ENCODE measurements at places on chromosomes 2 and 18. TPM values are rescaled to one million over a fixed set of nuclear protein-coding genes. Genes with fewer than 3 reads are reported as not detected.
A peak's percentile ranks its signal among the peaks of the same experiment; 100 is the strongest.

DNA sequence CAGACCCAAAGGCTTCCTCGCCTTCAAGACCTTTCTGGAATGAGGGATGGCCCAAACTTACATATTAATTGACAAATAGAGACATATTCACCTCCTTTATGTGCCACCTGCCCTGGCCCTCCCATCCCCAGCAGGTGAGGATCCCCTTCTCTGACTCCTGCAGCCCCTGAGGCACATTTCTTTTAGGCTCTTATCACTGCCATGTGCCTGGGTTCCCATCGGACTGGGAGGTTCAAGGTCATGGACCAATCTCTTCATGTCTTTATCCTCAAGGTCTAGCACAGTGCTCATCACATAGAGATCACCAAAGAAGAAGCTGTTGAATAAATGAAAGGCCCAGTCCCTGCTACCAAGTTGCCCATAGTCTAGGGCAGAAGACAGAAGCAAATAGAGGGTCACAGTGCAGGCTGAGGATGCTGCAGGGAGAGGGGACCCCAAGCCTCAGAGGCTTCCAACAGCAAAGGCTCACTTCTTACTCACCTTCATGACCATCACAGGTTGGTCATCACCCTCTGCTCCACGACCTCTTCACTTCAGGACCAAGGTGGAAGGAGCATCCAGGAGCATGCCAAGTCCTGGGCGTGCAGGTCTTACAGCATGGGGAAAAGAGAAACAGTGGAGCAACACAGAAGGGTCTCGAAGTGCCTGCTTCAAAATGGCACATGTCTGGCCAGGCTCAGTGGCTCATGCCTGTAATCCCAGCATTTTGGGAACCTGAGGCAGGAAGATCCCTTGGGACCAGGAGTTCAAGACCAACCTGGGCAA is 193.9 kb downstream of the SMAD2 start:
- no peak for DNase-seq

The SPEG gene
- 2.9 TPM for total RNA-seq

The G6PC2 gene
- total RNA-seq: 0.31 TPM

The CROCC2 gene
- total RNA-seq: 0.06 TPM

- DNase-seq: peak; percentile 56
Observed at GRCh38 chr2:11406958-11407381, 59.0 kb downstream of the E2F6 start.

GRCh38 chr2:120255986-120256650 is 3.5 kb downstream of the RALB start:
- DNase-seq: no peak

The CDCA7 gene
- total RNA-seq: 22.8 TPM

The CFAP210 gene
- total RNA-seq: not detected

- DNase-seq: no peak
Observed at GRCh38 chr2:120452945-120453634, 107.2 kb downstream of the INHBB start.

GRCh38 chr2:43080571-43081021 is 145.8 kb downstream of the ZFP36L2 start:
- DNase-seq: no peak

- no peak for DNase-seq
Observed at GRCh38 chr18:2879889-2880288, 33.1 kb downstream of the EMILIN2 start.

The SANBR gene
- 14.4 TPM for total RNA-seq

GRCh38 chr2:65021709-65022108 is 32.5 kb downstream of the SLC1A4 start:
- DNase-seq: no peak

DNA sequence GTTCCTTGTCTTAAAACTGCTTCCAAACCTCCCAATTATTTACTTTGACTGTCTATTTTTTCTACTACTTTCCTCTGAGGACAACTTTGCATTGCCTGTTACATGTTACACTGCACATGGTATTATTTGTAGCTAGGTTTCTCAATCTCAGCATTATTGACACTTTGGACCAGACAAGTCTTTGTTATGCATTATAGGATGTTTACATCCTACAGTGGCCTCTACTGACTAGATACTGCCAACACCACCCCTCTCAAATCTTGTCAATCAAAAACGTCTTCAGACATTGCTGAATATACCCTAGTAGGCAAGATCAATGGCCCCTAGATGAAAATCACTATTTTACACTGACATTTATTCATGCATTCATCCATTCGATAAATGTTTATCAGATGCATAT is 129.6 kb upstream of the DNAJC10 start:
- no peak for DNase-seq

DNA sequence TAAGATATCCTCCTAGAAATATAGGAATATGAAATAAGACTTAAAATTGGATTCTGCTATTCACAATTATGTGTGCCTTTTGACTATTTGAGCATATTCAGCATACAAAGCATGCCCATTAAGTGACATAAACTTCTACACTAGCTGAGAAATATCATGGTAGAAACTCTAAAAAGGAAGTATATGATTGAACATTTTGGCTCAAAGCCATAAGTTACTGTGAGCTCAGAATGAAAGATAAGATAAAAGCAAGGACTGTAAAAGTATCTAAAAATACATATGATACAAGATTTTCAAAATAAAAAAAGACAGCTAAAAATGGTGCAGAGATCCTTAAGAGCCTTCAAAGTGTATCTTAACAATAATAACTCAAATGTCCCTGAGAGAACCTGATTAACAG is 340.5 kb upstream of the SLC39A10 start:
- DNase-seq: no peak

DNA sequence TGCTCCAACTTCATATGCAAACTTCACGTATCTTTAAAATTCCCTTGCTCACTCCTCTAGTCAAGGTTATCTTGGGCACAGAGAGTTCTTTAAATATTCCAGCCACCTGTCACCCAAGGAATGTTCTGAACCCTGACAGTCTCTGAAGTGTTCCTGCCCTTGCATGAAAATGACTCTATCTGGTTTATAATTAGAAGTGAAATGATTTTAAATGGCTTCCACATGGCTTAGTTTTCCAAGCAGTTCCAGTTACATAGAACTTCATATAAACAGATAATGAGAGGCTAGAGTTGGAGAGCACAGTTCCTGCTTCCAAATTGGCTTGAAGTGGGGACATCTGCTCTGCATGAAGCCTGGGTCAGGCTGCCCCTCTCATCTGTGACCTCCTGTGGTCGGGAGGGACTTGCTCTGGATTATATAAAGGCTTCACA is 81.9 kb downstream of the SLC4A3 start:
- DNase-seq: no peak

DNA sequence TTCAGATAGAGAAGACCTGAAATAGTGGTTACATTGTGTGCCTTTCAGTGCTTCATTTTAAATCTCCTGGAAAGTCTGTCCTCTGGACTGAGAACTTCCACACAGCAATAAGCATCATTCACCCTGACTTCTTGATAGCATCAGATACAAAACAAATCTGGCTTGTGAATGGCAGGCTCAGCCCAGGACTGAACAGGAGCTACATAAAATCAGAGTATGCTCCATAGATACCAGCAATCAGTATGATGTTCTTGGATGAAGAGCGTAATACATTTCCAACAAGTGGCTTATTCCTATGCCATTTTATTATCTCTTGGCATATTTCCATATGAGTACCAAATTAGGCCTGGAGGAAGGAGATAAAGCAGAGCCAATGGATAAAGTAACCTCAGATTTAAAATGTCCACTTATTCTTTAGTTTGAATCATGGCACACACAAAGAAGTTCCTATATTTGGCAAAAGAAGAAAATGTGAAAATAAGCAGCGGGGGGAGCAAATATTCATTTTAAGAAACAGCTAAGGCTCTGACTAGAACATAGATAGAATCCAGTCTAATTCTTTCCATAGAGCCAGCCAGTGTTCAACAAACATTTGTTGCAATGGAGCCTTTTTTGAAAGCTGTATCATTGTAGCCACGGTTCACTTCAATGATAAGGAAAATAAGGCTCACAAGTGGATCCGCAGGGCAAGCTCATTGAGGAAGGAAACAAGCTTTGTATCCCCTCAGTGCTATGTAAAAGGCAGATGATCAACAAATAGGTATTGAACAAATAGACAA is 230.8 kb upstream of the CHAC2 start:
- DNase-seq: no peak

The KCNIP3 gene
- 3.0 TPM for total RNA-seq

GRCh38 chr2:230225486-230225885 is at the start of gene SP140:
Gene SP140, plus strand, starts transcription at chr2:230225736. Its CDS starts 109 bp downstream, at chr2:230225845.
- DNase-seq: peak; percentile 48

DNA sequence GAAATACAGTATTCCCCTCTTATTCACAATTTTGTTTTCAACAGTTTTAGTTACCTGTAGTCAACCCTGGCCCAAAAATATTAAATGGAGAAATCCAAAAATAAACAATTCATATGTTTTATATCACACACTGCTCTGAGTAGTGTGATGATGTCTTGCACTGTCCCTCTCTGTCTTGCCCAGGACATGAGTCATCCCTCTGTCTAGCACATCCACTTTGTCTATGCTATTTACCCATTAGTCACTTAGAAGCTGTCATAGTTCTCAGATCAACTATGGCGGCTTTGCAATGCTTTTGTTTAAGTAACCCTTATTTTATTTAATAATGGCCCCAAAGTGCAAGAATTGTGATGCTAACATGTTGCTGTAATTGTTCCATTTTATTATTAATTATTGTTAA is 380.6 kb upstream of the REG3G start:
- DNase-seq: no peak
